ENCODE measurements at places on chromosomes 2 and 18.

GRCh38 chr18:5285326-5285725 is 10.2 kb downstream of the ZBTB14 start:
- no peak for DNase-seq

GRCh38 chr2:44777537-44777936 is 164.0 kb upstream of the SIX3 start:
- no peak for DNase-seq

DNA sequence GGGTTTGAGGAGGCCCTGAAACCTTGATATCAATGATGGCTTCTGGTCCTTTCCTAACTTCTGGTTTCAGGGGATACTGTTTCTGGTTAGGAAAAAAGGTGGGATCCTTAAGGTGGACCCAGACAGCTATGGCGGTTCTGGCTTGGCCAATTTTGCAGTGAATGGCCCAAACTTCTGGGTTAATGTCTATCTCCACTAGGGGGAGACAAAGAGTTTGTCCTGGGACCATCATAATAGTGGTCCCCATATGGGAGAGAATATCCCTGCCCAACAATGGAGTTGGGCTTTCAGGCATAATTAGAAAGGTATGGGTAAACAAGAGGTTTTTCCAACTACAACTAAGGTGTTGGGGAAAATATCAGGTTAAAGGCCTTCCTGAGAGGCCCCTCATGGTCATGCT is 273.5 kb downstream of the CALCRL start:
- no peak for DNase-seq

DNA sequence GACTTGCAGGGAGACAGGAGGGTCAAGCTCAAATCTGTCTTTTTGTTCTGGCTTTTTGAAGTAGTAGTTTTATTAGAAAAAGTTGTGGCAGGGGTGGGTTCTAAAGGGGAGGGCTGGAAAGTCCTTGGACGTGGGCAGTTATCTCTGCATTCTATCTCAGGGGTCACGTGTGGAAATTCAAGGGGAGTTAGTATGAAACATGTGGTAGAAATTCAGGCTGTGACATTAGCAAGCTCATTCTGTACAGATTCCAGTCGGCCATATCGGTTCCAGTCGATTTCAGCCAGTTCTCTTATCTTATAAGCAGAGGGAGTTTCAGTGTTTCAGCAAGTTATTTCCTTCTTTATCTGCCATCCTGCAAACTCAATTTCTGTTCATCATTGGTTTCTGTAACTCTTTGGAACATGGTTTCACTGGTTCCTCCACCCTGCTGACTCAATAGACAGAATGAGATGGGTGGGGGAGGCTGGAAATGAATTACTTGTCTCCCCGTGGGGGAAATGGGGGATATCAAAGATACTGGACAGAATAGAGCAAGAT is 53.0 kb downstream of the RAB27B start:
- DNase-seq, result no peak

GRCh38 chr2:10909996-10910341 is 1.8 kb upstream of the KCNF1 start:
- no peak for DNase-seq

Data from CD4-positive, alpha-beta memory T cell (primary cell).